ENCODE measurements at places on chromosomes 7 and 10.

GRCh38 chr10:16016688-16017087 lies 156.4 kb upstream of the MINDY3 start:
- DNase-seq = no peak
- H3K4me3 ChIP-seq = no peak overlapping the region
- H3K27ac ChIP-seq = no peak overlapping the region
- H3K27me3 ChIP-seq = no peaks in the 10 kb centered on the region
- H3K4me1 ChIP-seq = no peaks in the 10 kb centered on the region
- no peaks in the 10 kb centered on the region for H3K36me3 ChIP-seq

DNA sequence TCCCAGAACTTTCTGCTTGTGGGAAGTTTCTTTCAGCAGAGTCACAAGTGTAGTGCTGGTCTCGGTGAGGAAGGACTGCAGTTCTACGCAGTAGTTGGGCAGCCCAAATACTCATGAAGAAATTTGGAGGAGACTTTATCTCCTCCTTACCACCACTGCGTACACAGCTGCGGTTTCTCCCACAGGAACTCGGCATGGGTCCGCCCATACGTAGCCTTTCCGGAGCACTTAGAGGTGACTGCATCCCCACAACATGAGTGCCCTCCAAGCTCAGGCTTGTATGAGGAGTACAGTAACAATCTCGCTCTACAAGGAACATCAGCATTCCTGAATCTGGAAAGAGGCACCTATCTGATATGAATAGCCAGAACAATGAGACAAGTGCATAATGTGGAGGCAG lies 549.2 kb upstream of the SEMA3D start:
- H3K27ac ChIP-seq = no peak overlapping the region
- no peaks in the 10 kb centered on the region for H3K27me3 ChIP-seq
- no peak for DNase-seq
- H3K4me3 ChIP-seq = no peak overlapping the region
- no peaks in the 10 kb centered on the region for H3K4me1 ChIP-seq
- H3K36me3 ChIP-seq = no peaks in the 10 kb centered on the region

DNA sequence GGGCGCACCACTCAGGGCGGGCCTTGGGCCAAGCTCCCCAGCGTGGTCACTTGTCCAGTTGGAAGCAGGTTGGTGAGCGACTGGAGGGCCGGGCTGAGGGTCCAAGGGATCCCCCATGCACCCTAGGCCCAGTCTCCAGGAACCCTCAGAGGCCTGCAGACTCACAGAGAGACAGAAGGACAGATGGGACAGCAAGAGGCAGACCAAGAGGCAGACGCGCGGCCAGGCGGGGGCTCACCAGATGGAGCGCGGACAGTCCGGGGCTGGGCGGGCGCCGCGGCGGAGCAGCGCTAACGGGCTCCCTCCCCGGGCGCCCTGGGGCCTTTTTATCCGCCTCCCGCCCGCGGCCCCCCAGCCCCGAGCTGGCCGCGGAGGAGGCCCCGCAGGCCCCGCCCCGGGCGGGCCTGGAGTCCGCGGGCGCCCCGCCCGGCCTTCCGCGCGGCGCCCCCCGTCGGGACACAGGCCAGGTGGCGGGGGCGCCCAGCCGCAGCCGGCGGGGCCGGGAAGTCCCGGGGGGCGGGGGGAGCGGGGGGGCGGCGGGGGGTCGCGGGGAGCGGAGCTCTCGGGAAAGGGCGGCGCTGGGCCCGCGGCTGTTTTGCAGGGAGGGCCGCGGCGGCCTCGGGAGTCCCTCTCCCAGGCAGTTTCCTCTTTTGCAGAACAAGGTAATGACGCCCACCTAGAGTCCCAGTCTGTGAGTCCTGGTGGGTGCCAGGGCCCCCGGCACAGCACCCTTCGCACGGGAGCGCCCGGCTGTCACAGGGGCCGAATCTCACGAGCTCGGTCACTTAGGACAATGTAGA lies at the start of gene LOXL4:
LOXL4 (minus strand) TSS at position 301 of the 800 bp plus-strand sequence. CDS start 5,175 bp downstream, outside the sequence.
- H3K27ac ChIP-seq = peak within 1 kb of the TSS; percentile 81
- peak within 1 kb of the TSS; percentile 59 for H3K4me3 ChIP-seq
- H3K4me1 ChIP-seq = no peaks in the 10 kb centered on the region
- H3K36me3 ChIP-seq = no peaks in the 10 kb centered on the region
- H3K27me3 ChIP-seq = no peaks in the 10 kb centered on the region
- DNase-seq = no peak

- no peak overlapping the region for H3K4me3 ChIP-seq
- DNase-seq = no peak
- H3K27ac ChIP-seq = no peak overlapping the region
- H3K36me3 ChIP-seq = no peaks in the 10 kb centered on the region
- no peaks in the 10 kb centered on the region for H3K4me1 ChIP-seq
Measured at GRCh38 chr7:41219276-41219675, 483.6 kb downstream of the INHBA start.

DNA sequence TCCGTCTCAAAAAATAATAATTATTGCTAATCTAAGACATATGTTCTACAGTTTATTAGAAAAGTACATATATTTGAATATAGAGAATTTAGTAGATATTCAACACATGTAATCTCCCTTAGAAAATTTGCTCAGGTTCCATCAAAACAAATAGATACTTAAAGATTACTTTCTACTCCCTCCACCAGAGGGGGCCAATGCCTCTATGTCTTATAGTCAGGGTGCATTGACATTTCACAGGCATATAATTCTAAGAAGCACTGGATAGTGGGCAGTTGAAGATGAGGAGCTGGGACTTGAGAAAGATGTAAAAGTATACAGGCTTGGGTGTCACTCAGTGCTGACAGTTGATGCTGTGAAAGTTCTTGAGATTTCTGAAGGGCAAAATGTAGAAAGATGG lies 301.6 kb upstream of the HPS1 start:
- H3K4me1 ChIP-seq = no peaks in the 10 kb centered on the region
- no peaks in the 10 kb centered on the region for H3K36me3 ChIP-seq
- no peaks in the 10 kb centered on the region for H3K27me3 ChIP-seq
- no peak overlapping the region for H3K4me3 ChIP-seq

Measured in right atrium auricular region (tissue), 2 donors.